ENCODE measurements at places on chromosomes 5 and 9.

DNA sequence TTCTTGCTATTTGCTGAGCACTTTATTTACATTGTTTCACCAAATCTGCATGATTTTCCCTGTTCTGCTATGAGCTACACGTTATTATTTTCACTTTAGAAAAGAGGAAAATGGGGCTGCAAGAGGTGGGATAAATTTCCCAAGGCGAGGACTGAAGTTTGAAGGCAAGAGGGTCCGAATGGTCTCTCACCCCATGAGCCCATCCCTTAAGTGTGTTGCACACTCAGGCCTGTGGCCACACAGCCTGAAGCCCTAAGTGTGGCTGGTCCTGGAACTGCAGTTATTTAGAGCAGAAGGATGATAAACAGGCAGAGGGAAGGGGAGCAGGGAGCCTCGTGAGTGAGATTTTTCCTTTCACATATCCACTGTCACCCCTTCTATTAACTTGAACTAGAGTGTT, 7.8 kb downstream of the PDE8B start:
- no peak for DNase-seq

DNA sequence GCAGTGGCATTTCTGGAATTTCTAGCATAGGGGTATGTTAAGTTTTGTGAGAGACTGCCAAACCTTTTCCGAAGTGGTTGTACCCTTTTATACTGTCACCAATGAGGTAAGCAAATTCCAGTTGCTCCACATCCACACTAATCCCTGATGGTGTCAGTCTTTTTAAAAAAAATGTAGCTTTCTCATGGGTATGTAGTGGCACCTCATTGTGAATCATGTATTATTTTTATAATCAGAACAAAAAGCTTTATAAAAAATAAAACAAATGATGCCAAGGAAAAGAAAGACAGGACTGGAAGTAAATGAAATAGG, 93.4 kb upstream of the CLINT1 start:
- no peak for DNase-seq

DNA sequence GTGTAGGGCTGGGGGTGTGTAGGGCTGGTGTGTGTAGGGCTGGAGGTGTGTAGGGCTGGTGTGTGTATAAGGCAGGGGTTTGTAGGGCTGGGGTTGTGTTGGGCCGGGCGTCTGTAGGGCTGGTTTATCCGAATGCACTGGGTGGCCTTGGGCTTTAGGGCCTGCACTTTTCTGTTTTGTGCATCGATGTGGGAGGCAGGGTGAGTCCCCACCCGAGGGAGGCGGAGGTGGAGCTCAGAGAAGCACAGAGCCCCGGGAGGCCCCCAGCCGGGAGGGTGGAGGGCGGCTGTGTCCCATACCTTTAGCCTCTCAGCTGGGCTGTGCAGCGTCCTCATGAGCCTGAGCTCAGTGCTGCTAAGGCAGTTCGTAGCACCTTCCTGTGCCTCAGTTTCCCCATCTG, 13.5 kb downstream of the COL5A1 start:
- no peak for DNase-seq

GRCh38 chr5:113276001-113276400, 158.8 kb downstream of the TSSK1B start:
- no peak for DNase-seq

- no peak for DNase-seq
Measured at GRCh38 chr5:97923997-97924396, 741.0 kb upstream of the RIOK2 start.

GRCh38 chr9:36426348-36426747, 26.3 kb upstream of the RNF38 start:
- DNase-seq = no peak

Measured in activated T-helper 1 cell treated with anti-CD3 and anti-CD28 coated beads, Interleukin-2, amount 50 U/mL, for 16 hours (primary cell).